Fibroblast of upper back skin (primary cell): ENCODE measurements at places on chromosomes 4 and X.

GRCh38 chrX:75156531-75156945 is 455 bp upstream of the ABCB7 start:
- DNase-seq, result peak; percentile 10

DNA sequence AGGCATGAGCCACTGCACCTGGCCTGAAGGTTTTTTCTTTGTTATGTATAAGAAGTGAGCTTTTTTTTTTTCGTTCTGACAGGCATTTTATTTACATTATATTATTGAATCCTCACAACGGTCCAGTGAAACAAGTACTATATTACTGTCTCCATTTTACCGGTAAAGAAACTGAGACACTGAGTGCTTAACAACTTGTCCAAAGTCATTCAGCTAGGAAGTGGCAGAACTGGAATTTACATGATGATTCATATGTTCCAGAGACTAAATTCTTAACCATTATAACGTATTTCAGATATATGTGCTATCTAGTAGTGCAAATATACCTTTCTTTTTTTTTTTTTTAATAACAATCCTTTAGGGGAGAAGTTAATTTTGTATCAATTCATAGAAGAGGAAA is 18.4 kb upstream of the SLC6A14 start:
- no peak for DNase-seq

DNA sequence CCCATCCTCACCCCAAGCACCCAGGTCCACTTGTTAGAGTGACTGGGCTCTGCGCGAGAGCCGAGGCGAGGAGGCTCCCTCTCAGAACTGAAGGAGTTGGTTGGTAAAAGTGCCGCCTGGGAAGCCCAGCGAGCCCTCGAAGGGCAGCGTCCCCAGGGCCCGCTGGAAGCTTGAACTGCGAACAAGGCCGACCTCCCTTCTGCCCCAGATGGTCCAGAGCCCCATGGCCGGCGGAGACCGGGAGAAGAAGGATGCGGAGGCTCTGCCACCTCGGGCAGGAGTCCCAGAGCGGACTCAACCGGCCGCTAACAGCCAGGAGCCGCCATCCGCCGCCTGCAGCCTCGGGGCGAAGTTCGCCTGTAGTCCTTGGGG is 116.3 kb upstream of the TEX13C start:
- DNase-seq, result no peak

GRCh38 chr4:82275431-82276331 is 98.1 kb downstream of the HNRNPD start:
- DNase-seq, result no peak

DNA sequence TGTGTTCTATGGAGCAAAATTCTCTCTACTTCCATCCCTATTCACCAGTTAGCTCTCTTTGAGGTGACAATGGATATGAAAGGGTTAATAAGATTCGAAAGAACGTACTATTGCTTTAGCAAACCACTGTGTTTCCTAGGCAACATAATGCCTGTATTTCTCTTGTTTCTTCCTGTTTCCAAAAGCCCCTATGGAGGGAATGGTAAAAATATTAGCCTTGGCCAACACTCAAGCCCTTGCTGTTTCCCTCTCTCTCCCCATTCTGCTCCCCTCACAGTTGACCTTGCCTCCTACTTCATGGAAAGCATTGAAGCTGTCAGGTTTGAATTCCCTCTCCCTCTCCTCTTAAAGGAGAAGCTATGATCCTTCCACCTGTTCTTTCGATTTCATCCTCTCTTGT is 9.6 kb upstream of the PGRMC1 start:
- DNase-seq, result no peak

DNA sequence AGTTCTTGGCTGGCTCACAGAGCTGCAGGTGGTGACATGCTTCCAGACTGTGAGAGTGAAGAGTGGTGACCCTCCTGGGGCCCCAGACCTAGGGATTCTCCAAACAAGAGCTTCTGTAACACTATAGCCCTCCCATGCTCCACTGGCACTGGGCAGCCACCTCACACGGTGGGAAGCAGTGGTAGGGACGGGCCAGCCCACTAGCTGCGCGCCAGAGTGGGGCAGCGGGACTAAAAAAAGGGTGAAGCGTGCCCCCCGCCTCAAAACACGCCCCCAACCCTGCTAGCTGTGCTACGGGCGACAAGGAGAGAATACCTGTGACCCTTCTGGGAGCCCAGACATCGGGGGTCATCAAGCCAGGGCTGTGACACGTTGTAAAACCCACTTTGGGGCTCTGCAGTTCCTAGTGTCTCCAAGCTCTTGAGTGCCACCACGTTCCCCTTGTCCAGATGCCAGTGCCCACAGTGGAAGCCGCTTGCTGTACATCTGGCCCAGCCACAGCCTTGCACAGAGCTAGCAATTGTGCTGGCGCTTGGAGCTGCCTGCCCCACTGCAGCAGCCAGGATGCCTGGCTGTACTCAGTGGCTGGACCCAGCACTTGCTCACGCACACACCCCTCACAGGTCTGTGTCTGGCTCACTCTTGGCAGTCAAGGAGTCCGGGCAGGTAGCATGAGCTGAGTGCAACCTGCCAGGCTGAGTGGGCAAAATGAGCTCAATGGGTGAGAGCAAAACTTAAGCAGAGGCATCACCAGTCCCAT is 100.0 kb downstream of the DCAF12L2 start:
- no peak for DNase-seq

DNA sequence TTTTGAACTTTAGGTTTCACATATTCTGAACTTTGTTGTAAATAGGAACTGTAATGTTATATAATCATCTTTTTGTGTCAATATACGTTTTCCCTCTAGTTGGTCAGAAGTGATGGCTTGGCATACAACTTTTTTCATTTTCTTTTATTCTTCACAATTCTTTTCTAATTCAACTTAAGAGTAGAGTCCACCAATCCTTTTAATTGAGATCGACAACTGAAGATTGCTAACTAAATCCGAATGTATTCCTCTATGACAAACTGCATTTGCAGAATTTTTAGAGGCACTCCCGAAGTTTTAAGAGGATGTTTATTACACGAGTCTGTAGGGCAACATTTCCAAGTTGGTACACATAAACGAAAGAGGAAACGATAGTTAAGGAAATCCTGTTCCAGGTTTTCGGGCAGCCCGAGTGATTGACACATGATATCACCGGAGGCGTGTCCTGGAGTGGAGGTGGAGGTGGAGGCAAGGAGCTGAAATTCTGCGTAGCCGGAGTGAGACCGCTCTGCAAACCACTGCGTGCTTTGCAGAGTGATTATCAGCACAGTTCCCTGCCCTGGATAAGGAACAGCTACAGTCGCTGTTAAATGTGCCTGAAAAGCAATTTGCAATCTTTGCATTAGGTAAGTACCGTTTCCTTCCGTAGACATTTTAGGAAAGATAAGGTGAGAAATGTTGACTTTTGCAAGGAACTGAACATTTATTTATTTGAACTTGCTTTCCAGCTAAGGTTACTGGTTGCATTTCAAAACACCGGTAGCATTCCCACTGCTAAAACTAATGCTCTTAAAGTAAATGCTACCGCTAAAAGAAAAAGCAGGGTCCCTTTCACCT is at the start of gene SPRY1:
TSS of gene SPRY1 (plus strand) at position 489 of the 837 bp plus-strand sequence. CDS start 4,797 bp downstream, outside the sequence.
- DNase-seq, result peak; percentile 84

DNA sequence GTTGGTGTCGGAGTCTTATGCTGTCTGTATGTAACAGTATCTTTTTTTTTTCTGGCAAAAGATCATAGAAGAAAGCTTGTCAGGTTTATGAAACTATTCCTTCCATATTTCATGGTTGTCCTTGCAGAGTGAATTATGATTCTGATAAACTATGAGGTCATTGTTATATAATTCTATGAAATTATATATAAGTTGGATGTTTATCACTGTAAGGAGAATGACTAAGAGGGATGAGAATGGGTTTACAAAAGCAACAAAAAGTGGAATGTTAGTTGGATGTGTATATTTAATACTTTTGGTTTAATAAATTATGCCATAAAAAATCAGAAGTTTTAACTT is 43.1 kb downstream of the RAPGEF2 start:
- DNase-seq, result peak; percentile 5

DNA sequence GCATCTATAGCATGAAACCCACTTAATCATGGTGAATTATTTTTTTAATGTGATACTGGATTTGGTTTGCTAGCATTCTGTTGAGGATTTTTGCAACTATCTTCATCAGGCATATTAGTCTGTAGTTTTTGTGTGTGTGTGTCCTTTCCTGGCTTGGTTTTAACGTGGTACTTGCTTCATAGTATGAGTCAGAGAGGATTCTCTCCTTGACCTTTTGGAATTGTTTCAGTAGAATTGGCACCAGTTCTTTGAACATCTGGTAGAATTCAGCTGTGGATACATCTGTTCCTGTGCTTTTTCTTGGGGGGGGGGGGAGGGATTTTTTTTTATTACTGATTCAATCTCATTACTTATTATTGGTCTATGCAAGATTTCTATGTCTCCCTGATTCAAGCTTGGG is 232.0 kb upstream of the KLF8 start:
- DNase-seq, result no peak

DNA sequence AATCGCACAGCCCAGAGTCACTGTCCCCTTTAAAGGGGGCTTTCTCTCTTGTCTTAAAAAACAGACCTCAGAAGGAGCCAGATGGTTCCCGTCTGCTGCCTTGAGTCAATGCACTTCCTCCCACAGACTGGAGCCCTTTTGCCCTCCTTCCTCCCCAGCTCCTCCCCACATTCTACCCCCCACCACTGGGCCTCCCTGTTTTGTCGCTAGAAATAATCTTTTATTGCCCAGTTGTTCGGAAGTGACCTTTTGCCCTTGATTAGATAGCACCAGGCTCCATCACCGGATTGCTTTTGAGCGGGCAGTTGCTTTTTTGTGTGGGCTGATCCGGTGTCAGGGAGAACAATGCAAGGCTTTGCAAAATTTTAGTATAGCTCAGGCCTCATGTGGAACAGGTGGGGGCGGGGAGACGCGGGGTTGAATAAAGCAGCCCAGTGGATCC is 47.7 kb downstream of the SPRY1 start:
- DNase-seq, result peak; percentile 27

- no peak for DNase-seq
Measured at GRCh38 chr4:7273738-7274297, 81.5 kb downstream of the SORCS2 start.

DNA sequence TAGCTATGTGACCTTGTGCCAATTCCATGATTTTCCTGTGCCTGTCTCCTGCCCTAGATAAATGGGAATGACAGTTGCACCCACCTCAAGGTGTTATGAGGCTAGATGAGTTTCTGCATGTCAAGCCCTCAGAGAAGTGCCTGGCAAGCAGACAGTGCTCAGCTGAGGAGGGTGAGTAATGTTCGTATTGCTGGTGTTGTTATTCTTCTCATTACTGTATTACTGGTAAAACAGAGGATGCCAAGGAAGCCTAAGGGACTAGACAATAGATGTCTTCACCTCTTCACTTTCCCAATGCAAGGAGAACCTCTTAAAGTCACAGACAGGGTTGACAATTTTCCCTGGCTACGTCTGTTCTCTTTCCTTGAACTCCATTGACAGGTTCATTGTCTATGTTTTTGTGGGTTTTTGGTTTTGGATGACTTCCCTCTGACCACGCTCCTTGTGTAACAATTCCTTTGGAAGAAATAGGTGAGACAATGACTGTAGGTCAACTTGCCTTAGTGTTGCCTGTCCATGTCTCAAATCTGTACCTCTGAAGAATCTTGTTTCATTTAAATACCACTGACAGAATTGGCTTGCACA is 19.2 kb downstream of the ETDC start:
- peak; percentile 10 for DNase-seq

- DNase-seq, result no peak
Measured at GRCh38 chr4:337932-338758, 531 bp downstream of the ZNF141 start.

- DNase-seq, result no peak
Measured at GRCh38 chrX:7714351-7714750, 128.6 kb upstream of the VCX start.

GRCh38 chrX:53048169-53049126 is at the start of gene GPR173:
TSS of gene GPR173 (plus strand) at chrX:53048789. CDS start at chrX:53076622, 27,833 bp downstream.
- peak; percentile 67 for DNase-seq

DNA sequence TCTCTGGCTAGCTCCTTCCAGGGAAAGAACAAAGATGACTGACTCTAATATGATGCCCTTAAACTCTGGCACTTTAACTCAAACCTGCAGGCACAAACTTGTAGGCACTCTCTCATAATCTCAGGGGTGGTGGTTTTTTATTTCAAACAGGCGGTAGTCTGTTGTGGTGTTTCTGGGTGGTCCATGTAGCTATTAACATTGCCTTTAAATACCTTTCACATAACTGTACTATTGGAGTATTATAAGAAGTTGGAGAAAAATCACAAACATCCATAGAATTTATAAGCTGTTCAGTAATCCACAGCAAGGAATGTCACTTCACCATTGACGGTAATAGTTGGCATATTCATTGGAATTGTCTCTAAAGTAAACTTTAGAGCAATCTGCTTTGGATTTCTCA is 204.2 kb upstream of the PDE5A start:
- peak; percentile 12 for DNase-seq

- no peak for DNase-seq
Measured at GRCh38 chr4:3709061-3709845, 56.9 kb upstream of the ADRA2C start.

DNA sequence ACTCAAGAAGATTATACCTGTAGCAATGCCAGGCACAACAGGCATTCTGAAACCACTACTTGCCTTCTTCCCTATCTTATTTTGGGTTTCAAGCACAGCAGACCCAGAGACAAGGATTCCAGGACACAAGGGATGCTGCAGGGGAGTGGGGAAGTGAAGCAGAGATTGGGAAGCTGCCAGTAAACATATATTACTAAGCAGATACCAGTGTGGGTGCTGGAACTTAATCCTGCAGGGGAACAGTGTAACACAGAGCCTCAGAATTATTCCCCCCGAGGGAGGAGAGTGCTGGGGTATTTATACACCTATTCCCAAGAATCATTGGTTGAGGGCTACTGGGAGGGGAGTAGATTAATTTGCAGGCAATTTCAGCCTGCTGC is 33.3 kb upstream of the MAML3 start:
- peak; percentile 12 for DNase-seq

DNA sequence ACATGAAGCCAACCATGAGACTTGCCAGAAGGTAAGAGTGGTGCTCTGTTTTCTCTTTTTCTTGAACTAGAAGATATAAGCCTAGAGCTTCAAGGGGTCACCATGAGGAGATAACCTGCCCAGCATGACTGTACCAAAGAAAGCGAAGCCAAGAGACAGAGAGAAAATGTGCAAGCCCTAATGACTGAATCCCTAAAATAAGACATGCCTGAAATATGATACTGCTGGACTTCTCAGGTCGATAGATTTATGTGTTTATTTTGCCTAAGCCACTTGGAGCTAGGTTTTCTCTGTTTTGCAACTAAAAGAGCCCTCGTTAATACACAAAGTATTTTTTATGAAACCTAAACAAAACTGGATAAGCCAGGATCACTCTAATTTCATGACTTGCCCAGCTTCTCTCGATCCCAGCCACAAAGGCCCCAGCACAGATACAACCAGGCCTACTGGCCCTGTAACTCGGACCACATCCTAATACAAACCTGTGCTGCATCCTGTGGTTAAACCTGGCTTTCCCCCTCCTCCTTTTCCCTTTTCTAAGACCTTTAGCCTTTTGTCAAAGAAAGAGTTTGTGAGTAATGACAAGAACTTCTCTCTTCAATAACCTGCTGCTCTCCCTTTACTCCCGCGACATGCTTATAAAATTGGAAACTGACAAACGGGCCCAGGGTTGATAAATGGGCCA is 185.8 kb downstream of the APBB2 start:
- DNase-seq, result peak; percentile 21

- DNase-seq, result no peak
Measured at GRCh38 chr4:42709392-42710065, 52.6 kb upstream of the ATP8A1 start.
